Stimulated activated naive CD4-positive, alpha-beta T cell treated with Interleukin-2 at 50 U/mL for 16 hours (primary cell): ENCODE measurements at places on chromosomes 6 and 20.
A peak's percentile ranks its signal among the peaks of the same experiment; 100 is the strongest.

DNA sequence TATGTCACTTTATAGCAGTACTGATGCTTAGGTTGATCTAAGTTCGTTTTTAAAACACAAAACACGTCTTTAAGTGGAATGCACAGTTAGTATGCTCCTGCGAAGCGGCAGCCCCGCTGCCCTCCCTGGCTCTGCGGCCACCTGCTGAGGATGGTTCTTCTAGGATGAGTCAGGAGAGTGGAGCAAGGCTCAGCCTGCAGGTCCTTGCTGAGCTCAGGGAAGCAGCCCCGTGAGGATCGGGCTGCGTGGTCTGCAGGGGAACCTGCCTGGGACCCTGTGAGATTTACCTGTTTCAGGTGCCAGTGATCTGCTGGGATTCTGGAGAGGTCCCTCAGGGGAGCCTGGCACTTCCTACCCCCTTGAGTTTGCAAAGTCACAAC lies 57.5 kb downstream of the SYNJ2 start:
- no peak for DNase-seq

- DNase-seq, result no peak
These were observed 49.8 kb upstream of the ADGRG6 start for GRCh38 chr6:142251930-142252445.

GRCh38 chr6:148693882-148694484 lies 52.8 kb upstream of the UST start:
- DNase-seq, result no peak

- DNase-seq, result no peak
These were observed 63.5 kb downstream of the HMGN3 start for GRCh38 chr6:79170959-79171358.

DNA sequence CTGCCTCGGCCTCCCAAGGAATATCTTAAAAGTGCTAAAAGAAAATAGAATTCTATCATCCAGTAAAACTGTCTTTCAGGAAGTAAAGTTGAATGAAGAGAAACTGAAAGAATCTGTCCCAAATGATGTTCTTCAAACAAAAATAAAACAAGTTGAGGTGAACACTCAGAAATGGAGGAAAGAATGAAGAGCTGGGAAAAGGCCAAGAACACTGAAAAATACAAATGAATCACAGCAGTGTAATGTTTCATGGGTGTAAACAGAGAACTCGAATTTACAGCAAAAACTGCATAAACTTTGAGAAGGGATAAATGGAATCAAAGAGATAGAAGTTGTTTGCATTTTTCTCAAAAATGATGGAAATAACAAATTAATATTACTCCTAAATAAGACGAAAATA lies 317.3 kb downstream of the TAF4 start:
- no peak for DNase-seq

DNA sequence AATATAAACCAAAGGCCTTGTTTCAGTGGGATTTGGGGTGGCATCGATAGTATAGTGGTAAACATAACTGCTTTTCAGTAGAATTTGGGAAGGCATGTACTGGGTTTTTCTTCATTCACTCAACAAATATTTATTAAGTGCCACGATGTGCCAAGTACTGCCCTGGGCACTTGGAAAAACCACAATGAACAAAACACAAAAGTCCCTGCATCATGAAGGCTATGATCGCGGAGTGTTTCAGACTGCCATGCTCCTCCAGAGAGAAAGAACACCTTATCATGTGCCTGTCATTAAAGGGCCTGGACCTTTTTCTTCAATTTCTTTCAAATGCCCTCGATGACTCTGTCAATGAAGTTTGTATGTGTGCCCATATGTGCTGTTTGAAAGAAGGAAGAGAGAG lies 59.2 kb upstream of the CEP85L start:
- DNase-seq, result no peak

- DNase-seq, result no peak
These were observed 226.2 kb downstream of the DHX35 start for GRCh38 chr20:39188266-39188765.

- no peak for DNase-seq
These were observed 66.3 kb upstream of the FBXL4 start for GRCh38 chr6:99014061-99014460.

- DNase-seq, result no peak
These were observed 302.6 kb downstream of the CDH4 start for GRCh38 chr20:61554617-61555016.

DNA sequence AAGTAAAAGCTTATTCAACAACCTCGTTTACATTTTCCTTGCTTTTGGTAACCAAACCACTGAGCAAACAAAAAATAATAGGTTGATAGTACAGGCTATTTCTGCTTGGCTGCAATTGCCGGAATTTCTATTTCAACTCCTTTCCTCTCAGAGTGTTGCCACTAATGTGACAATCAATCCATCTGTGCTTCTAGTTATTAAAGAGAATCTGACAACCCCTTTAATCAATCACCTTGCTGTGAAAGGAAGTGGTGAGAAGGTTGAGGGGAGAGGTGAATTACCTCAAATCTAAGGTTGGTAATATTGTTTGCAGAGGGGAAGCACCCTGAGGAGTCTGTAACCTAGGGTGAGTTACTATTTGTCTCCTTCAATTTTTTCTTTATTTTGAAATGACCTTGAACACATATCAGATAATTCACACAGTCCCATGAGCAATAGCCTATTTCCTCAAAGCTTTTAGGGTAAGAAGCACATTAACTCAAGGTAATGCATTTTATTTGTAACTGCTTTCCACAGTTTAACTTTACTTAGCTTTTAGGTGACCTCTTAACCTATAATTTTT lies 603.4 kb downstream of the MMUT start:
- DNase-seq, result no peak

DNA sequence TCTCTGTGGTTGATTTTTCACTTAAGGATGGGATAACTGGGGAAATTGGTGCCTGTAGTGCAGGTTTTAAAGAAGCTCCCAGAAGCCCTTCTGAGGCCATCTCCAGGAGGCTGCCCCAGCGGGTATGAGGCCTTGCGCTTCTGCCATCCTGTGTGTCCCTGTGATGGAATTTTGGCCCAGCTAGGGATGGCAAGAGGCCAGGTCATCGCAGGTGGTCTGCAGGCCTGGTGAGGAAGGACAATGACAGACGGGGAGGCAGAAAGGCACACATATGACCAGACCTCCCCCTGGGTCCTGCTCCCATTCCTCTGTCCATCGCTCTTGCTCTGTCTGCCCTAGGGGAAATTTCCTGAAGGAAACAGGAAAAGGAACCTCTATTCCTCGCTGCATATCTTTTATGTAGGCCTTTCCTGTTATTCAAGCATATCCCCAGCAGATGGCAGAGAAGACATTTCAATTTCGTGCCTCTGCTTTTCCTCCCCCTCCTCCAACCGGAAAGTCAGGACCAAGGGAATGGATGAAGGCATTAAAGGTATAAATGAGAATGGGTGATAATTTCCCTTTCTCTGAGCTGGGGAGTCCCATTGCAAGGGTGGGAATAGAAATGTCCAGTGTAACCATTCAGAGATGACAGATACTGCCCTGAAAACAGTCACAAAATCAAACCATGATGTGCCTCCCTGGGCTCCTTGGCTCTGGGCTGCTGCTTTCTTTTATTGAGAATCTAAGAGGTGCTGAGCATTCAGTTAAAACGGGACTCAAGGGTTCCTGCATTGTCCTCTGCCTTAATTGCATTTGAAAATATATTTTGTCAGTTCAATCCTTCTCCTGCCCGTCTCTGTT lies 17.6 kb upstream of the HLA-F start:
- DNase-seq, result no peak

DNA sequence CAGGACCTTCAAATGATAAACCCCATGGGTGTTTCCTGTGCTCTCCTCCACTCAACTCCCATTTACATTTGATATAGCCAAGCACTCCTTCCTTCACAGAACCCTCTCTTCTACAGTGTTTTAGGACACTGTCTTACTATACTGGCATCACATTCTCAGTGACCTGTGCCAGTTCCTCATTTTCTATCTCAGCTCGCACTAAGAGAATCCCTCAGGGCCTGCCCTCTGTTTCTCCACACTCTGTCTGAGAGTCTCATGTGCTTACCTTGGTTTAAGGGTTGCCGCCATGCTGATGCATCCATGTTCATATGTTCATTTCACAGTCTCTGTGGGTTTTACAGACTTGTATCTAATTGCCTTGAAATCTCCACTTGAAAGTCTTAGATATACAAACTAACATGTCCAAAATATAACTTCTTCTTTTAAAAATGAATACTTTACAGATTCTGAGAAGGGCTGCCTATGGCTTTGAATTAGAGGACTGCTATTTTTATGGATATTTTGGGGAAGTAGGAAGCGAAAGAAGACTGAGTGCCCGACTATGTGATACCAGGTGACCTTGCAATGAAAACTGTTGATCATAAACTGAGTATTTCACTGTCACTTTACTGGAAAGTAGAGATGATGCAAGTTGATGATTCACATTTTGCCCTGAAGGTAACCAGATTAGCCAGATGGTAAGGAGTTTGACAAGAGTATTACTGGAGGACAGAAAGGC lies 153.1 kb upstream of the SIM1 start:
- no peak for DNase-seq

DNA sequence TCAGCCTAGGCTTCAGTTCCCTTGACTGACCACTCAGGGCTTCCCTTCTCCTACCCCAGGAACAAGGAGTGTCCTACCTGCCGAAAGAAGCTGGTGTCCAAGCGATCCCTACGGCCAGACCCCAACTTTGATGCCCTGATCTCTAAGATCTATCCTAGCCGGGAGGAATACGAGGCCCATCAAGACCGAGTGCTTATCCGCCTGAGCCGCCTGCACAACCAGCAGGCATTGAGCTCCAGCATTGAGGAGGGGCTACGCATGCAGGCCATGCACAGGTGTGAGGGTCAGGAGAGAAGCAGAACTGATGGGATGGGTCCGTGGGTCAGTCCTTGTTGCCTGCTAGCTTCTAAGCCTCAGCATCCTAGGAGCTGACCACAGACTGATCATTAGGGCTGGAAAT lies 1.6 kb downstream of the RING1 start:
- DNase-seq, result no peak

DNA sequence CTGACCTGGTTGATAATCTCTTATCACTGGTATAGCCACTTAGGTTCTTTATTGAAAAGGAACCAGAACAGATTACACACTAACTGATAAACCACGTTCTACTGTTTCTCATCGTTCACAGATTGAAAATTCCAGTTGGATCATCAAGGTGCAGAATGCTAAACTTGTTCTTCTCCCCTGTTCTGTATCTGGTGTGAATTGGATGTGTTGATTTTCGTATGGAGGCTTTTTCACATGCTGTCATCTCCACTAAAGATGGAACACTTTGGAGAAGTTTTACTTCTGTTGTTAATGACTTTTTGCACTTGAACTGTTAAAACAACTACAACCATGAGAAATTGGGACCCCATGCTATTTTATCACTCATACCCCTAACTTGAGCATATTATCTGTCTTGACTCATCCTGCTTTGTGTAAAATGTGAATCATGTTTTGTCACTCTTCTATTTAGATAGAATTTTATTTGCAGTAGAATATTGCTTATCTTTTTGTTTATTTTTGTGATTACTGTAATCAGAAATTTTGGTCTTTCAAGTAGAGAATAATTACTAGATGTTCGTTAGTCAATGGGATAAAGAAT lies 17.5 kb downstream of the VAPB start:
- no peak for DNase-seq

- DNase-seq, result no peak
These were observed 248.8 kb downstream of the TFAP2A start for GRCh38 chr6:10166031-10166430.

DNA sequence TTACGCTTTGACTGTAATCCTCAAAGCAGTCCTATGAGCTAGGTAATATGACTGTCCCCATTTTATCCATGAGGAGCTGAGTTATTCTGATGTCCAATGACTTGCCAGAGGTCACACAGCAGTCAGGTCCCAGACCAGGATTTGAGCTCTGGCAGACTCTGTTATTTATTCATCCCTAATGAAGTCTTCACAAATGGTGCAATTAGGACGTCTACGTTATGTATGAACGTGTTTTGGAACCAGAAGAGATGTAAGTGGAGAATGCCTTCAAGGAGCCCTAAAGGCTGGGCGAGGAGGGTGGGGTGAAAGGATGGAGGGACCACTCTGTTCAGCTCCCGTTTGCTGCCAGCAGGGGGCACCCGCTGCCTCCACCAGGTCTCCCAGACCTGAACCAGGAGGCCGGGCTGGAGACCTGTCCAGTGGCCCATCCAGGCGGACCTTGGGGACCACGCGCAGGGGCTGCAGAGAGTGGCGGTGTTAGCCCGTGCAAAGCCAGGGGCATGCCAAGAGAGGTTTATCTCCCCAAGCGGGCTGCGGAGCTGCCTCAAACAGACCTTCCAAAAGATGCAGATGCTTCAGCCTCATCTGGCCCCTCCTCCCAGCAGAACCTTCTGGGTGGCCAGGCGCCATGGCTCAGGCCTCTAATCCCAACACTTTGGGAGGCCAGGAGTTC lies 15.2 kb upstream of the ZNF335 start:
- DNase-seq, result peak; percentile 66

- DNase-seq, result no peak
These were observed 74.1 kb downstream of the TRMT11 start for GRCh38 chr6:126060400-126060799.

DNA sequence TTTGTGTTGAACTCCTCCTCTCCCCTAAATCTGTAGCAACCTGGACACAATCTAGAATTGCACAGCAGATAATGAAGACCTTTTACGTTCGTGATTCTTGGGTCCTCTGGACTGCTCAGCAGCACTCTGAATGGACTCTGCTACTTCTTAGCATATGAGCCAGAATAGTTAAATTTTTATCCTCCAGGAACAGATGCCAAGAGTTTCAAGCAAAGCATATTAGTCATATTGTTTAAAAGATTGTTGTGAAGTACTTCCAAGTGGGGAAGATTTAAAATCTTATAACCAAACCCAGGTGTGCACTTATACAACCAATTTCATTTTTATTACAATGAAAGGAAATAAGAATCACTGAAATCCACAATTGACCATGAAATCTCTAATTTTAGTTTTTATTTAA lies 118.9 kb upstream of the EXOC2 start:
- no peak for DNase-seq

- no peak for DNase-seq
These were observed 15.0 kb downstream of the C20orf173 start for GRCh38 chr20:35514371-35514932.

- no peak for DNase-seq
These were observed 8.5 kb downstream of the HSPA1B start for GRCh38 chr6:31836047-31836473.

GRCh38 chr6:40387871-40388264 lies 199.3 kb downstream of the LRFN2 start:
- DNase-seq, result no peak

DNA sequence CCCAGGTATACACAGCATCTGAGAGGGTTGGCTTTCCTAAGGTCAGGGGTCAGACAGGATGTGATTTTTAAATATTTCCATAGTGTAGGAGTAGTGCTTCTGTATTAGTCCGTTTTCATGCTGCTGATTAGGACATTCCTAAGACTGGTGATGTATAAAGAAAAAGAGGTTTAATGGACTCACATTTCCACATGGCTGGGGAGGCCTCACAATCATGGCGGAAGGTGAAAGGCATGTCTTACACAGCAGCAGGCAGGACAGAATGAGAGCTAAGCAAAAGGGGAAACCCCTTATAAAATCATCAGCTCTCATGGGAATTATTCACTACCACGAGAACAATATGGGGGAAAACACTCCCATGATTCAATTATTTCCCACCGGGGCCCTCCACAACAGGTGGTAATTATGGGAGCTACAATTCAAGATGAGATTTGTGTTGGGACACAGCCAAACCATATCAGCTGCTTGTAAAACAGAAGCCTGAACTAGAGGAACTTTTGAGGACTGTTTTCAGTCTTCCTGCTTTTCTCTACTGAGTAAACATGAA lies 91.0 kb upstream of the MEI4 start:
- DNase-seq, result no peak
